Uterus (tissue), 4 donors: ENCODE measurements at places on chromosomes 13 and 19.

DNA sequence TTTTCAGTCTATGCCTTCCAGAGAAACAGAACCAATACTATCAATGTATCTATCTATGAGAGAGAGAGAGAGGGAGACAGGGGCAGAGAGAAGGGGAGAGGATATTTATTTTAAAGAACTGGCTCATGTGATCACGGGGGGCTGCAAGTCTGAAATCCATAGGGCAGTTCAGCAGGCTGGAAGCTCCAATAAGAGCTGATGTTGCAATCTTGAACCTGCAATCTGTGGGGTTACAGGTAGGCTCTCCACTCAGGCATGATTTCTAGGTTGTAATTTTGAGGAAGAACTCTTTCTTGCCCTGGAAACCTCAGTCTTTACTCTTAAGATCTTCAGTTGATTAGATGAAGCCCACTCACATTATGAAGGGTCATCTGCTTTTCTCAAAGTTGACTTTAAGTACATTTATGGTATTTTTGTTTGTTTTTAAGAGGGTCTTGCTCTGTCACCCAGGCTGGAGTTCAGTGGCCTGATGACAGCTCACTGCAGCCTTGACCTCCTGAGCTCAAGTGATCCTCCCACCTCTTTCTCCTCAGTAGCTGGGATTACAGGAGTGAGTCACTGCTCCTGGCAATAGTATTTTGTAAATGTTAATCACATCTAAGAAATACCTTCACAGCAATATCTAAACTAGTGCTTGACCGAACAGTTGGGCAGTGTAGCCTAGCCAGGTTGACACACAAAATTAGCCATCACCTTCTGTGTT, 376.4 kb downstream of the FGF9 start:
- H3K36me3 ChIP-seq: no peaks in the 10 kb centered on the region
- no peak overlapping the region for H3K4me3 ChIP-seq
- no peaks in the 10 kb centered on the region for H3K4me1 ChIP-seq
- DNase-seq: no peak
- H3K27ac ChIP-seq: no peak overlapping the region
- no peaks in the 10 kb centered on the region for H3K27me3 ChIP-seq

GRCh38 chr13:111956261-111957151, 110.4 kb upstream of the SOX1 start:
- DNase-seq: no peak
- no peaks in the 10 kb centered on the region for H3K36me3 ChIP-seq
- no peaks in the 10 kb centered on the region for H3K4me1 ChIP-seq
- H3K27ac ChIP-seq: no peak overlapping the region
- no peak overlapping the region for H3K4me3 ChIP-seq

GRCh38 chr19:50204811-50205675, 1.6 kb downstream of the MYH14 start:
- no peaks in the 10 kb centered on the region for H3K36me3 ChIP-seq
- H3K27me3 ChIP-seq: peaks cover 22% of the 10 kb centered on the region
- no peak overlapping the region for H3K4me3 ChIP-seq

DNA sequence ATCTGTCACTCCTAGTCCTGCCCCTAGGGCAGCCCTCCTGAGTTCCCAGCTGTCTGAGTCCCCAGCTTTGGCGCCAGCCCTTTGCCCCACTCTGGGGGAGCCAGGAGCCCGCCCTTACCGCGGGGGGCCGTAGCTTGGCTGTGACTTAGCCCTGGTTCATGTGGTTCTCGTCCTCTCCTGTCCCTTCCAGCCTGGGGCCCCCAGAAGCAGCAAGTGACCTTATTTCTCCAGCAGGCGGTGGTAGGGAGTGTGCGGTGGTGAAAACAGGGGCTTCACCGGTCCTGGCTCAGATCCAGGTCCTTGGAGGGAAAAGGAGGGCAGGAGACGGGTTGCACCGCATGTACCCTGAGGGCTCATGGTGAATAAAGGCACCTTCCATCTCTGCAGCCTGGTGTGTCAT, 7.9 kb downstream of the GIPC3 start:
- no peak overlapping the region for H3K27ac ChIP-seq
- no peak overlapping the region for H3K4me3 ChIP-seq
- H3K4me1 ChIP-seq: no peaks in the 10 kb centered on the region
- no peaks in the 10 kb centered on the region for H3K36me3 ChIP-seq
- DNase-seq: no peak
- no peaks in the 10 kb centered on the region for H3K27me3 ChIP-seq
